Thymus (tissue), 14 donors: ENCODE measurements at places on chromosomes 7 and 10. TPM values are rescaled to one million over a fixed set of nuclear protein-coding genes. Genes with fewer than 3 reads are reported as not detected.

Gene TRIM74
- total RNA-seq: 0.09 TPM

Gene GJD4
- total RNA-seq: 0.09 TPM

Gene TYW1
- total RNA-seq: 16.0 TPM

Gene ACHE
- 6.9 TPM for total RNA-seq

Gene CHN2
- total RNA-seq: 5.9 TPM

Gene PDZD7
- 0.19 TPM for total RNA-seq

Gene SGPL1
- 27.4 TPM for total RNA-seq
